ENCODE measurements at places on chromosomes 4 and X. TPM values are rescaled to one million over a fixed set of nuclear protein-coding genes. Genes with fewer than 3 reads are reported as not detected.

The ELK1 gene
- total RNA-seq: 104 TPM

The PPARGC1A gene
- total RNA-seq: not detected

The YY2 gene
- total RNA-seq: 1.4 TPM

The XKRX gene
- total RNA-seq: 0.23 TPM

The RASL11B gene
- total RNA-seq: 2.2 TPM

The DKK2 gene
- not detected for total RNA-seq

The ZMAT1 gene
- total RNA-seq: 0.57 TPM

The PDGFC gene
- not detected for total RNA-seq
